Colonic mucosa (tissue), 4 donors: ENCODE measurements at places on chromosomes 1 and 21. TPM values are rescaled to one million over a fixed set of nuclear protein-coding genes. Genes with fewer than 3 reads are reported as not detected.

DNA sequence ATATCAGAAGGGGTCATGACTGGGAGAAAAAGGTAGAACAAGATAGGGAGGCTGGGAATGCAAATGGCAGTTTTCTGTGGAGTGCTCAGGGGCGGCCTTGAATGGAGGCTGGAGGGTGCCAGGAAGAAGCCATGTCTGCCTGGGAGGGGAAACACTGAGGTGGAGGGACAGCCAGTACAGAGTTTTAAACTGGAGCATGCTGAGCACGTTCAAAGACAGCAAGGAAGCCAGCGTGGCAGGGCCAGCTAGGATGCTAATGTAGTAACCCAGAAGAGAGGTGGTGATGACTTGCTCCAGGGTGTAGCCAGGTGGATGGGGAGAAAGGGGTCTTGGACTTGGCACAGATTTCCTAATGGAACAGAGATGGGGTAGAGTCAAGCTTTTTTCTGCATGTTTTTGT is 445.8 kb upstream of the VAMP3 start:
- H3K4me1 ChIP-seq = no peaks in the 10 kb centered on the region
- H3K27ac ChIP-seq = no peak overlapping the region
- no peaks in the 10 kb centered on the region for H3K27me3 ChIP-seq
- no peak overlapping the region for H3K4me3 ChIP-seq
- H3K36me3 ChIP-seq = no peaks in the 10 kb centered on the region

GRCh38 chr1:50450861-50451653 is 27.8 kb upstream of the DMRTA2 start:
- H3K4me1 ChIP-seq = no peaks in the 10 kb centered on the region
- H3K4me3 ChIP-seq = no peak overlapping the region
- no peak for DNase-seq

DNA sequence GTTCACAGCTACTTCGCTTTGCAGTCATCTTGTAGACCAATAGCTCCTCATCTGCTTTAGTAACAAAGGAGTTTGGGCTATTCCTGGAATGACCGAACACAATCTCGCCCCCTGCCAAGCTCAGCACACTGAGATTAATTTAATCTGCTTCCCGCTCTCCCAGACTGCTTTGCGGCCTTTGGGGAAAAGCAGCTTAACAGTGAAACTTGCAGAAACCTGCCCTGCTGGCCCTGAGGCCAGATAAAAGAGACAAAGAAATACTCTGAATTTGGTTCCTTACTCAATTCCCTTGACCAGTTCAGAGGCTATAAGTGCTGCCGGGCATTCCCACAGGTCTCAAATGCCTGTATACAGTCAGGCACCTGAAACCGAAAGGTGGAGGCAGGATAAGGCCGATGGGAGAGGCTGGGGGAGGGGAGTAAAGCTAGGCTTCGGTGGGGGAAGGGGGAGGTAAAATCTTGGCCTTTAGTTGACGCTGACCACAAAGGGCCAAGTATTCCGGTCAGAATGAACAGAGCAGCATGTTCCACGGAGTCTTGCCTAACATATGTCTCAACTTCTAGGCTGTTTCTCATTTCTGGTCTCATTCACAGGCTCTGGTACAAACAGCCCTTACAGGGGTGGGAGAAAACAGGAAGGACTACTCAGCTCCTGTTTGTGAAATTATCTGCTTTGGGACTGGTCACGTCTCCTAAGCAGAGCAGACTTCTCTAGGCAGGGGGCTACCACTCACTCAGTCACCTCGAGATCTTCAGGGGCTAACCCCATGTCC is 17.7 kb upstream of the A3GALT2 start:
- H3K4me1 ChIP-seq = peaks cover 28% of the 10 kb centered on the region
- no peak overlapping the region for H3K4me3 ChIP-seq
- peak overlapping the region; percentile 60 for H3K27ac ChIP-seq
- DNase-seq = no peak
- H3K27me3 ChIP-seq = no peaks in the 10 kb centered on the region
- no peaks in the 10 kb centered on the region for H3K36me3 ChIP-seq

DNA sequence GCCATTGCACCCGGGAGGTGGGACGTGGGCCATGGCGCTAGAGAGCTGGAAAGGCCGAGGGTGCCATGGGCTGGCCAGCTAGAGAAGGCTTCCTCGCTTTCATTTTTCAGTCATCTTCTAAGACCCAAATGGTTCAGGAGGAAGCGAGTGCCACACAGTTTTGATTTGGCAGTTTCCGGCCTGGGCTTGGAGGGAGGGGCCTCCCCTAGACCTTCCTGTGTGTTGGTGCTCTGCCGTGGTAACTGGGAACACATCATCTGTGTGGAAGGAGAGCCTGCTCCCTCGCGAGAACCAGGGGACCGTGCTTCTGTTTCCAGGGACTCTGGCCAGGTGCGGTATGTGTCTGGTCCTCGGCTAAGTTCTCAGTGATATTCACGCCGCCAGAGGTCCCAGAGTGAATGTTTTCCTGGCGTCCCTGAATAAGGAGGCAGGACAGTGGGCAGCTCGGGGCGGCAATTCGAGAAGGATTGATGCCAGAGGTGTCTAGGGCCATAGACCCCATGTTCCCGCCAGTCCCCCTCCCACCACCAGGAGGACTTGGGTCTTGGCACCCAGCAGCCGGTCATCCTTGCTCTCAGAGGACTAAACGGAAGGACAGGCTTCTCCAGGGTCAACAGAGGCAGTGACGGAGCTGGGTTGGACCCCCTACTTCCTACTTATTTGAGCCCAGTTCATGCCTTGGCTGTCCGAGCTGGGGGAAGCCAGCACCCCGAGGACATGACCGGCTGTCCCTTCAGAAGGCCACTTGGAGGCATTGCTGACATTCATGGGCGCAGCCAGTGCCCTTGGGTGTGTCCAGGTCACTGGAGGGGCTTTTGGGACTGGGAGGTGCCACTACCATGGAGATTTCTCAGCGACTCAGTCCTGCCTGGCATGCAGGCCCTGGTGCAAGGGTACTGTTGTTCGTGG is 2.7 kb upstream of the NPHP4 start:
- peak overlapping the region; percentile 7 for H3K4me3 ChIP-seq
- no peak overlapping the region for H3K27ac ChIP-seq
- H3K36me3 ChIP-seq = no peaks in the 10 kb centered on the region

DNA sequence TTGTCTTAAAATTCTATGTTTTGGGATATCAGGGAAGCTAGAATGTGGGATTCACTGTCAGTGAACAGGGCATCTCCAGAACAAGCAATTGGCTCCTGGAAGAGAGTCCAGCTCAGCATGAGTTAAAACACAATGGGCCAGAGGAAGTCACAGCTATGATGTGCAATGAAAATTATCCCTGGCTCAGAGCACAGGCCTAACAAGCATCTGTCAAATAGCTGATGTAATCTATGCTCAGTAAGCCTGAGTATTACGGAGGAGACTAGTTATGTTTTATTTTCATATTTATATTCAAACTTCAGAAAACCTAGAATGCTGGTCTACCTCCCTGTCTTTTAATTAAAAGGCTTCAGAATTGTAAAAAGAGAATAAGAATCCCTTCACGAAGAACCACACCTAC is 41.6 kb downstream of the PARP1 start:
- H3K27me3 ChIP-seq = no peaks in the 10 kb centered on the region
- no peak overlapping the region for H3K4me3 ChIP-seq
- no peak overlapping the region for H3K27ac ChIP-seq
- no peak for DNase-seq

- H3K4me3 ChIP-seq = no peak overlapping the region
- no peaks in the 10 kb centered on the region for H3K27me3 ChIP-seq
- DNase-seq = no peak
- no peaks in the 10 kb centered on the region for H3K4me1 ChIP-seq
Observed at GRCh38 chr1:95766036-95766435, 532.0 kb downstream of the RWDD3 start.

DNA sequence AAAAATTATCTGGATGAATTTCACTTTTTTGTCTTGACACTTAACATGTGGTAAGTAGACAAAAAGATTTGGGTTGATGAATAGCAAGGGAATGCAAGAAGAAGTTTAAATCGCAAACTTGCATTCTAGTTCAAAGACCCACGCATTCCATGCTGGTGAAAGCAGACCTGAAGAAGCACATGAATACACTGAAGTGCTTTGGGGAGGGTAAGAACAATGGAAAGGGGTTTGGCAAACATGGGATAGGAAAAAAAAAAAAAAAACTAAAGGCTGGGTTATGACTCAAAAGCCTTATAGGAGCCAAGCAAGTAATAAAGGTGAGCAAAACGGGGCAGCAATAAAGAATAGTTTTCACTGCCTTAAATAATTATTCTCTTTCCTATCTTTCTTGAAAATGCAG is 450.2 kb downstream of the LMO4 start:
- H3K4me3 ChIP-seq = no peak overlapping the region
- no peaks in the 10 kb centered on the region for H3K36me3 ChIP-seq
- DNase-seq = no peak
- H3K27ac ChIP-seq = no peak overlapping the region
- no peaks in the 10 kb centered on the region for H3K4me1 ChIP-seq

- no peak overlapping the region for H3K27ac ChIP-seq
- H3K4me1 ChIP-seq = no peaks in the 10 kb centered on the region
- H3K36me3 ChIP-seq = no peaks in the 10 kb centered on the region
- no peak overlapping the region for H3K4me3 ChIP-seq
Observed at GRCh38 chr1:221363039-221363438, 378.9 kb downstream of the DUSP10 start.

DNA sequence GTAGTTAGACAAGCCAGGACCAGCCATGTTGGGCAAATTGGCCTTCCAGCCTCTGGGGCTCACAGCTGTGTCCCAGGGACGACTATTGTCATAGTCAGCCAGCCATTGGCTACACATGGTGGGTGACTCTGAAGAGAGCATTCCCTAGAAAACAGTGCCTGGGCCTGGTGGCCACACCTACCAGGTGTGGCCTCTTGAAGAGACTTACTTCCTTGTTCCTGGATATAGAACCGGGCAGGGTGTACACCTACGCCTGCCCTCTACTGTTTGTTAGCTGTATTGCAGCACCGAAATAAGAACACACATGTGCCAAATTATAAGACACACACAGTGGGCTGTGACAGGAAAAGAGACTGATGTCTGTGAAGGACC is 134.6 kb upstream of the ARHGEF16 start:
- DNase-seq = peak; percentile 84
- H3K27me3 ChIP-seq = no peaks in the 10 kb centered on the region
- no peak overlapping the region for H3K4me3 ChIP-seq
- peak overlapping the region; percentile 34 for H3K27ac ChIP-seq

DNA sequence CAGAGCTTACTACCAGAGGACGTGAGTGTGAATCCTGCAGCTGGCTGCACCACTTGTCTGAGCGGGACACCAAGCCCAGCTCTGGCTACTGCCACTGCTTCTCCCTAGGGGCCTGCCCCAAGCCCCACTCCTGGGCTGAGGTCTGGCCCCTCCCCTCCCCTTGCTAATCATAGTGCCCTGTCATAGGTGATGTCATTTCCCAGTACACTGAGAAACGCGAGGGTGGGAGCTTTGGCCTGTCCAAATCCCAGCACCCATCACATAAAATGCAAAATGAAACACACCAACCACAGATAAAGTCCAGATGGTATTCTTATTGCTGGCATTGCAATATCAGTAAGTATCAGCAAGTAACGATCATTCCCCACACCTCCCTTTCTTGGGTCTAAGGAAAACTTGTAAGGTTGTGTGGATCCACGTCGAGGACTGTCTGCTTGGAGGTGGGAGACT is 77.7 kb downstream of the TOMM20 start:
- no peaks in the 10 kb centered on the region for H3K36me3 ChIP-seq
- no peaks in the 10 kb centered on the region for H3K4me1 ChIP-seq
- no peaks in the 10 kb centered on the region for H3K27me3 ChIP-seq
- no peak for DNase-seq
- no peak overlapping the region for H3K4me3 ChIP-seq
- H3K27ac ChIP-seq = peak overlapping the region; percentile 4

DNA sequence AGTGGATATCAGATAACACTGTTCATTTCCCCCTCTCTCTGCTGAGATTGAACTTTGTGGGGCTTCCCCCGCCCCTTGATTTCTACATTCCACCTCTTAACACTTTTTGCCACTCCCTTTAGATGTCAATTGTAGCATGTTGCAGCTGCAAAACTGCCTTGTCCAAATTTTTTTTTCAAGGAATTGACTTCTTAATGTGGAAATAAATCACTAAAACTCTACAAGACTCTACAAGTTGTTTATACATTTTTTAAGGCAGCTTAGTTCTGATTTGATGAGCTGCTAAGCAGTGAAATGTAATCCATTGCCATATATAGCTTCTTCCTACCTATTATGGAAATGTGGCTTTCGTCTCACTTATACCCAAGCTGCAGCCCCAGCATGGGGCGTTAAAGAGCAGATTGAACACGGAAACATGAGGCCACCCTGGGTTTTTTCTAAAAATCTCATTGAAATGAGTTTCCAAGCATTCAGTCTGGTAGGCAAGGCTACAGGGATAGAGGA is 132.2 kb downstream of the SYT2 start:
- H3K27ac ChIP-seq = peak overlapping the region; percentile 41
- no peak overlapping the region for H3K4me3 ChIP-seq
- H3K27me3 ChIP-seq = no peaks in the 10 kb centered on the region
- peaks cover 6% of the 10 kb centered on the region for H3K36me3 ChIP-seq
- DNase-seq = no peak

DNA sequence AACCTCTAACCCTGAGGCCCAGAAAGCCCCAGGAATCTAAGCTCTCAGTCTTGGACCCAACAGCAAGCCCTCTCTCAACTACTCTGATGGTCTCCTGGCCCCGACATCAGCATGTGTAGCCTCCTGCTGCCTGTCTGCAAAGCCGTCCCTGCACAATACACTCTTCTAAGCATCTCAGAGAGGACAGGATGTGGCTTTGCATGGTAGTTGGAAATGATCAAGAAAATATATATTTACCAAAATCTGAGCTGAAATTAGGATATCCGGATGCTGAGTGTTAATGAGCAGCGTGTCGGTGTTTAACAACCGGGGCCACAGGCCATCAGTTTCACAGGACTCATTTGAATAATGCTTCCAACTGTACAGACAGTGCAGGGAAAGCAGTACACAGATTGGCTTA is 59.1 kb upstream of the SIM2 start:
- no peak overlapping the region for H3K27ac ChIP-seq
- no peaks in the 10 kb centered on the region for H3K36me3 ChIP-seq
- H3K4me3 ChIP-seq = no peak overlapping the region

DNA sequence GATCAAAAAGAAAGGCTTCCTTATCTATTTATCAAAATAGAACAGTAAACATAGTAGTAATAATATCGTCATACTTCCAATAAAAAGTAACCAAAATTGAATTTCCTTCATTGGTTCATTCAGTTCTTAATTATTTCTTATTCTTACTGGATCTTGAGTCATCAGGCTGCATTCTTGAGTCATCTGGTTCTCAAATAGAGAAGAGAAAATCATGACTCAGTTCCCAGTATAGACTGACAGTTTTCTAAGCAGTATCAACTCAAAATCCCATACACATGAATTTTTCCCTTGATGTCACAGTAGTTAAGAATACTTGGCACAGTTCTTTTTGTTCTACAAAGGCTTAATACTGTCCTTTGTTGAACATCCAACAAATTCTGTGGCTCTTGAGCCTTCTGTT is 626.9 kb upstream of the ADGRL4 start:
- no peaks in the 10 kb centered on the region for H3K36me3 ChIP-seq
- no peaks in the 10 kb centered on the region for H3K4me1 ChIP-seq
- no peak overlapping the region for H3K27ac ChIP-seq

SPRR2B gene
- not detected for total RNA-seq

SLC30A10 gene
- total RNA-seq = 10.5 TPM

PIAS3 gene
- total RNA-seq = 14.1 TPM

KIF14 gene
- 2.7 TPM for total RNA-seq

FAAH gene
- 117 TPM for total RNA-seq

OPRD1 gene
- total RNA-seq = 0.16 TPM

OR10J1 gene
- total RNA-seq = not detected

PCSK9 gene
- total RNA-seq = 61.2 TPM

LRRC53 gene
- not detected for total RNA-seq
